ENCODE measurements at places on chromosomes 7 and 10. TPM values are rescaled to one million over a fixed set of nuclear protein-coding genes. Genes with fewer than 3 reads are reported as not detected.

- DNase-seq: peak; percentile 79
Observed at GRCh38 chr10:88728107-88728763, 22.2 kb downstream of the LIPK start.

GRCh38 chr7:74372511-74373111 is 81.1 kb upstream of the GTF2IRD1 start:
- DNase-seq: no peak

GRCh38 chr10:125156739-125157480 is 3.5 kb downstream of the CTBP2 start:
- DNase-seq: no peak

The PROSER2 gene
- total RNA-seq: 0.37 TPM

DNA sequence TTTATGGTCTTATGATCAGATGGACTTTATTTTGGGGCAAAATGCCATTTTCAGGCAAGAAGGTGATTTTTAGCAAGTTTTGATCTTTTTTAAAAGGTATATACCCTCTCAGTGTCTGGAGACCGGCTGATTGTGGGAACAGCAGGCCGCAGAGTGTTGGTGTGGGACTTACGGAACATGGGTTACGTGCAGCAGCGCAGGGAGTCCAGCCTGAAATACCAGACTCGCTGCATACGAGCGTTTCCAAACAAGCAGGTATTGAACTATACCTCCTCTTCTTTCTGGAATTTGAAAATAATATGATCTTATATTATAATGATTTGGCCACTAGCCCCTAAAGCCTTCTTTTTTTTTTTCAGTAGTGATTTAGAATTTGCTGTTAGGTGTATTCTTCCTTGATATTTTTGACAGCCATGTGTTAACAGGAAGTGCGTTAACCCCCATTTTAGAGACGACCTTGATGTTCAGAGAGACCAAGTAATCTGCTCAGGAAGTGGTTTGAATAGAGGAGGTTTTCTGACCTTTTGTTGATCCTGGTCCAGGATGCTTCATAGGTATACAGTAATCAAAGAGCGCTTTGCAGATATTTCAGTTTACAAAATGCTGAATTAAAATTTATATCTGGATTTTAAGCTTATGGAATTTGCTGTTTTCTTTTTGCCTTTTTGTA is 6.2 kb downstream of the BUB3 start:
- peak; percentile 78 for DNase-seq

DNA sequence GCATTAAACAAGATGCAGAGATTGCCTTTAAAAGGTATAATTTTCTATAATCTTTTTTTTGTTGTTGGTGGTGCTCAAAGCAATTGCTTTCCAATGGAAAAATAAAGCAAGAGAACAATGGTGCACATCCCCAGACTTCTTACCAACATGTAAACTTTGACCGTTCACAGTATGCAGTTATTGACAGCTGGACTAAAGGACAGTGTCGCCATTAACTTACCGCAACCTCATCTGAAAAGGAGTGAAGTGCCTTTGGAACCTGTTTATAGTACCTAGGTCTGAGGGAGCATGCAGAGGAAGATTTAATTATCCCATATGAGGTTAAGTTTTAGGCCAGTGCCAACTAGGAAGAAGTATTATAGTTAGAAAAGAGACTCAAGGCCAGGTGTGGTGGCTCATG is 654.5 kb downstream of the PARD3 start:
- DNase-seq: no peak

DNA sequence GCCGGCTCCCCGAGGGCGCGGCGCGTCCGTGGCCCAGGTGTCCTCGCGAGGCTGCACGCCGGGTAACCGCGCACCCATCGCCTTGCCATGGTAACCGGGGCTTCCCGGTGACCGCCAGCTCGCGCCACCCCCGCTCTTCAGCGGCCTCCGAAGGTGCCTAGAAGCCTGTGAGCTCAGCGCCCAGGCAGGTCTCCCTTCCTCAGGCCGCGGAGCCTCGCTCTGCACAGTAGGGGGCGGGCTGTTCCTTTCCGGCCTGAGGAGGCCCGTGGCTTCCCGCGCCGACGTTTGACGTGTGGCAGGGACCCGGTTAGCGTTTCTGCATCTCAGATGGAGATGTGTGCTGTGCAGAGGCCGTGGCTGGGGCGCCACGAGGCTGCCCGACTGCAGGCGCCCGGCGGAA is 117.1 kb downstream of the DYNC2I1 start:
- peak; percentile 72 for DNase-seq

The HK1 gene
- total RNA-seq: 185 TPM
